ENCODE measurements at places on chromosomes 7 and 10.

- no peak for DNase-seq
Measured at GRCh38 chr7:7980134-7980533, 11.5 kb downstream of the GLCCI1 start.

- DNase-seq: no peak
Measured at GRCh38 chr7:148286150-148286549, 304.4 kb upstream of the C7orf33 start.

- DNase-seq: no peak
Measured at GRCh38 chr7:127393368-127394058, 1.0 kb upstream of the ZNF800 start.

GRCh38 chr10:120644556-120645410 is 187.8 kb downstream of the PLPP4 start:
- DNase-seq: no peak

GRCh38 chr10:62852961-62853702 is 37.0 kb upstream of the EGR2 start:
- DNase-seq: no peak

DNA sequence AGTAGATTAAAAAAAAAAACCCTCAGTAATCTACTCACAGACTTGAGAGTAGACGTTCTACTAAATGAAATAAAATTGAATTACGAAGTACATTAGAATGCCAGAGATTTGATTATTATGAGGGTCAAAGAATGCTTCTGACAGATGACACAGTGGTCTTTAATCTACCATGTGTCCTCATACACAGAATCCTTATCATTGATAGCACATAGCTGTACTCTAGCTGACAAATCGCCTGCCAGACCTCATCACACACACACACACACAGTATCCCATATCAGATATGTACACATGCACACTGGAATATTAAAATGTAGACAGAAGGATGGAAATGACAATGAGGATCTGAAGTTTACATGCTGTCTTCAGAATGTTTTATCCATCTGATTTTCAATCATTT is 104.6 kb downstream of the SORCS1 start:
- no peak for DNase-seq

DNA sequence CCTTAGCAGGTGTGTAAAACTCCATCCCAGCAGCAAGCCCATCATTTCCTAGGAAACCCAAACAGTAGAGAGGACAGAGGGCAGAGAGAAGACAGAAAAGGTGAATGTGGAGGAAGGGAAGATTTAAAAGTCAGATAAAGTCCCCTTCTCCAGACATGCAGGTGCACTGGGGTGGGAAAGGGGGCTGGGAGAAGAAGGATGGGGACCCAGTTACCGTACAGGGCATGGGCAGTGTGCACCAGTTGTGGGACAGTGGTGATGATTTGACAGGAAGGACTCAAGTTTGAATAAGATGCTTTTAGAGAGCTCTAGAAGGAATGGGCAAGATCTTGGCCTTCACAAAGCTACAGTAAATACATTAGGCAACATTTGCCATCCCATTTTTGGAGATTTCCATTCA is 110.7 kb upstream of the PLXNA4 start:
- DNase-seq: no peak

DNA sequence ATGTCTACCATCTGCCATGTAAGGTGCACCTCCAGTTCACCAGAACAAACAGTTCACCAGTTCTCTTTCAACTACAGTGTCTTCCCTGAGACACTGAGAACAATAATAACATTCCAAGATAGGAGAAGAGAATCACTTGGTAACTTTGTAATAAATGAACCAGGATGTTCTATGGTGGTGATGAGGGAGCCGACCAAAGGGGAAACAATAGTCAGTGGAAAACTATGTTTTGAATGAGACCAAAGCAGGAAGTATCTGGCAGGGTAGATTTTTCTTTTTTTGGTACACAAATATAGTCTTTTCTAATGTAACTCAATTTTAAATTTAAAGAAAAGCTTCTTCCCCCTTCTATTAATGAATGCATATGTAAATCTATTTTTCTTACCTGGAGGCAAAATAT is 20.0 kb downstream of the HYAL4 start:
- no peak for DNase-seq

DNA sequence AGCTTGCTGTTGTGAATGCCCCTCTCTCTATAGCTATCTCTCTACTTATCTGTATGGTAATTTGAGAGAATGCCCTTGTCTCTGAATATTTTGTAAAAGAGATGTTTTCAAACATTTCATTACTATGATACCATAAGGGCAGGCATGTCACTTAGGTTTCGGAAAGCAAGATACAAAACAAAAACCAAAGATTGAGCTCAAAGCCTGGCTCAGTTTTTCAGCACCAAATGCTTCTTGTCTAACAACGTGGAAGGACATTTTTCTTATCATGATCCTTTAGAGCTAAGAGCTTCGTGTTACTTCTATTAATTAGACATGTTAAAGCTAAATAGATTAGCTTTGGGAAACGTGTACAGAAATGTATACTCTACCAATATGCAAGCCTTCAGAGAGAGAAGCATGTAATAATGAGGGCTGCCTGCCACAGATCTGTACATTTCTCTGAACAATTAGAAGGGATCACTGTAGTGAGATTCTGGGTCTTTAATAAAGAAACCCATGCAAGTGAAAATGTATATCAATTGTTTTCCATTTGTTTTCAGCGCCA is 148.9 kb downstream of the ARID5B start:
- no peak for DNase-seq

GRCh38 chr7:5064391-5065106 is 18.9 kb downstream of the RBAK start:
- DNase-seq: no peak

DNA sequence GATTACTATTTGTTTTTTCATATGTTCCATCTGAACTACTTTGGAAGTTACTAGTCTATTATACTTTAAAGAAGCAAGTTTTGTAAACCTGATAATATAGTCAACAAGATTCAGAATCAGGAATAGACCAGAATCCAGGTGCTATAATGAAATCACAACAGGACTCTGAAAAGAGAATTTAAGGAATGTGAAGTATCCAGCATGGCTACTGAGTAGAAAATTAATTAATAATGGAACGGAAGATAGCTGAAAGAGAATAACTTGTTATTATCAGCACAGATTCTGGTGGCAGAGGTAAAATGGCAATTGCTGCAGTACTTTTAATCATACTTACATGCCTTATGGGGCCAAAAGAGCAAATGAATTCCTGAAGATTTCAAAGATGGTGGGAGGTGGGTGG is 43.1 kb upstream of the CHCHD3 start:
- no peak for DNase-seq

GRCh38 chr7:55469271-55469681 is 103.0 kb downstream of the VOPP1 start:
- no peak for DNase-seq

GRCh38 chr7:40095695-40096327 is 38.6 kb downstream of the MPLKIP start:
- no peak for DNase-seq

GRCh38 chr10:52906046-52906445 is 133.5 kb upstream of the MBL2 start:
- no peak for DNase-seq

- DNase-seq: no peak
Measured at GRCh38 chr10:4313051-4313450, 513.0 kb upstream of the AKR1E2 start.

DNA sequence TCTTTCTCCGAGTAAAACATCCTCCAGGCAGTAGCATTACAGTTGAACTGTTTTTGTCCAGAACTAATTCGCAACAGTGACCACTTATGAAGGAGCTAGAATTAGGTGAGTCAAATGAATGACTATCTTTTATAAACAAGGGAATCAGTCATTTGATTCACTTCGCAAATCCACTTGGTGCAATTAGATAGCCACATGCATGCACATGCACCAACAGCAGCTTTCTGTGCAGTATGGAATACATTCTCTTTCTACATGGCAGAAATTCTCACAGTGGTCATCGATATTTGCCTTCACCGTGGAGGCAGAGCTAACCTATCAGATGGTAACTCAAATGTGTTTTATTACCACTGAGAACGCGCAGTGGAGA is 118.8 kb downstream of the CDK6 start:
- no peak for DNase-seq

DNA sequence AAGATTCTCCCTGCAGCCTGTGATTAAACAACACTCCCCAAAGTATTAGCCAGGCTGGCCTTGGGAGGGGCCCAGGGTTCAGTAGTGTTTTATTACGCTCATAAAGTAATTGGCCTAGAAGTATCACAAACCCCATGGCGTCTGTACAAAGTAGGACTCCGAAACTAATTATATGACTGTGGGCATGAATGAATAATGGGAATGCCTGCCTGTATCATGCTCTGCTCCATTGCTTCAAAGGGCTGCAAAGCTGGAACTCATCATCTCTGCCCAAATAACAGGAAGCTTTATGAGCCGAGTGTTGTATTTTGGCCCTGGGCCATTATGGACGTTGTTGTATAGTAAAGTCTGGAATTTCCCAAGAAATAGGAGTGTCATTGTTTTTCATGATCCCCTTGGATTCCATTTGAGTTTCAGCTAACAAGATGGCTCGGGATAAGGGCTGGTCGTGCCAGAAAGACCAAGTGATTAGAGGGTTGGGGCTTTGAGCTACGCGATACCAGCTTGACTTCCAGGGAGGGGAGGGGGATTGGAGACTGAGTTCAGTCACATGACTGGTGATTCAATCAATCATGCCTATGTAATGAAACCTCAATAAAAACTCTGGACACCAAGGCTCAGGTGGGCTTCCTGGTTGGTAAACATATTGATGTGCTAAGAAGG is 65.3 kb upstream of the NPTX2 start:
- no peak for DNase-seq

GRCh38 chr7:1679966-1680730 is 10.1 kb downstream of the ELFN1 start:
- DNase-seq: no peak

GRCh38 chr7:12351843-12352242 is 51.8 kb downstream of the VWDE start:
- DNase-seq: no peak

DNA sequence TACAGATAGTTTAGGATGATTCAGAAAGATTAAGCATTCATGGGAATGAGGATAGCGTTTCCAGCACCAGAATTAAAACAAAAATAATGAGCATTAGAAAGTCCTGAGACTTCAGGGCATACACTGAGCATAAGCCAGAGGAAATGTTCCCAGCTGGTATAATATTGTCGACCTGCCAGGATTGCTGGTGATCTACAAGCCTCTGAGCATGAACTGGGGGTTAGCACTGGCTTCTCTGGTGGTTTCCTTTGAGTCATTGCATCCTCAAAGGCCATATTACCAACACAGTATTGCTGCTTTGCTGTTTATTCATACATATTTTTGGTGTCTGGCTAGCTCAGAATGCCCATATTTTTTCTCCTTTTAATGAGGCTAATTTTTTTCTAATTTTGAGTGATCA is 10.7 kb upstream of the ATRNL1 start:
- peak; percentile 3 for DNase-seq

DNA sequence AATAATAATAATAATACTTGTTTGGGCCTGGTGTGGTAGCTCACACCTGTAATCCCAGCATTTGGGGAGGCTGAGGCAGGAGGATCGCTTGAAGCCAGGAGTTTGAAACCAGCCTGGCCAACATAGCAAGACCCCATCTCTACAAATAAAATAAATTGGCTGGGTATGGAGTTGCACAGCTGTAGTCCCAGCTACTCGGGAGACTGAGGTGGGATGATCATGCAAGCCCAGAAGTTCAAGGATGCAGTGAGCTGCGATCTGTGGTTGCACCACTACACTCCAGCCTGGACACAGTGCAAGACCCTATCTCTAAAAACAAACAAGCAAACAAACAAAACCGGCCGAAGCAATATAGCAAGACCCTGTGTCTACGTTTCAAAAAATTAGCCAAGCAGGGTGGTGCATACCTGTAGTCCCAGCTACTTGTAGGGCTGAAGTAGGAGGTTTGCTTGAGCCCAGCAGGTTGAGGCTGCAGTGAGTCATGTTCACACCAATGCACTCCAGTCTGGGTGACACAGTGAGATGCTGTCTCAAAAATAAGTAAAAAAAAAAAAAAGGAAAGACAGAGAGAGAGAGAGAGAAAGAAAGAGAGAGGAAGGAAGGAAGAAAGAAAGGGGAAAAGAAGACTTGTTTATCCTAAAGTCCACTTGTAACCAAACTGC is 85.6 kb upstream of the KDM7A start:
- DNase-seq: no peak

GRCh38 chr7:94067047-94067446 is 62.9 kb upstream of the BET1 start:
- DNase-seq: no peak

DNA sequence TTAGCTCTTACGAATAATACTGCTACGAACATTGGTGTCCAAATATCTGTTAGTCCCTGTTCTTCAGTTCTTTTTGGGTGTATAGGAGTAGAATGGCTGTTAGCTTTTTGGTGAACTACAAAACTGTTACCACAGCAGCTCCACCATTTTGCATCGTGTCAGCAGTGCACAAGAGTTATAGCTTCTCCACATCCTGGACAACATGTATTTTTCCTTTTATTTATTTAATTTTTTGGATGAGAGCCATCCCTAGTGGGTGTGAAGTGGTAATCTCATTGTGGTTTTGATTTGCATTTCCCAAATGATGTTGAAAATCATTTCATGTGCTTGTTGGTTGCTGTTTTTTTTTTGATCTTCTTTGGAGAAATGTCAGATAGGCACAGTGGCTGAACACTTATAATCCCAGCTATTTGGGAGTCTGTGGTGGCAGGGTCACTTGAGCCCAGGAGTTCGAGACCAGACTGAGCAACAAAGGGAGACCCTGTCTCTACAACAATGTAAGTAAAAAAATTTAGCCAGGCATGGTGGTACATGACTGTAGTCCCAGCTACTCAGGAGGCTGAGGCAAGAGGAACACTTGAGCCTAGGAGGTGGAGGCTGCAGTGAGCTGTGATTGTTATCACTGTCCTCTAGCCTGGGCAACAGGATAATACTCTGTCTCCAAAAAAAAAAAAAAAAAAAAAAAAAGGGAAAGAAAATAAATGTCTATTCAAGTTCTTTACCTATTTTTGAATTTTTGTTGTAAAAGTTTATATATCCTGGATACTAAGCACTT is 31.7 kb downstream of the TRIM24 start:
- DNase-seq: no peak

- no peak for DNase-seq
Measured at GRCh38 chr7:44767912-44768627, 19.4 kb downstream of the ZMIZ2 start.

- no peak for DNase-seq
Measured at GRCh38 chr7:12234334-12234865, 23.3 kb downstream of the TMEM106B start.

GRCh38 chr7:83301416-83301815 is 138.7 kb upstream of the PCLO start:
- DNase-seq: no peak

GRCh38 chr10:88994019-88994418 is 3.4 kb downstream of the FAS start:
- no peak for DNase-seq

GRCh38 chr10:91745090-91745831 is 53.0 kb upstream of the TNKS2 start:
- no peak for DNase-seq

GRCh38 chr10:70694418-70695141 is 22.3 kb downstream of the ADAMTS14 start:
- DNase-seq: peak; percentile 64

DNA sequence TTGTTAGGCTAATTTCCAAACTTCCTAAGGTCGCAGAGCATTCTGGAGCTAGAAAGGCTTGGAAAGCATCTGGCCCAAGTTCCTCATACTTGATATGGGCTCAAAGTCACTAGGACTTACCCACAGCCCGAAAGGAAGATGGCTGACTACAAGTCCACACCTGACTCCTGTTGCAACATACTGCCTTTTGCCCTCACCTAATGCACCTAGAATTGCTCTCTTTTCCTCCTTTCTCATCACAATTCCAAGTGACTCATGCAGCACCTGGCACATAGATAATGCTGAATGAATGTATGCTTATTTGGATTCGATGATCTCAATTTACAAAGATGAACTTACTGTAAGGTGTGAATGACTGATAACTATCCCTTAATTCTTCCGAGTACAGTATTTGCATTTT is 131.5 kb downstream of the SORBS1 start:
- DNase-seq: no peak

Measured in AG09309 (cell line).